ENCODE measurements at places on chromosomes 6 and 20. TPM values are rescaled to one million over a fixed set of nuclear protein-coding genes. Genes with fewer than 3 reads are reported as not detected.

- no peak for DNase-seq
These were observed 18.6 kb downstream of the ARMC12 start for GRCh38 chr6:35755278-35755924.

Gene SOD2
- total RNA-seq: 53.5 TPM

DNA sequence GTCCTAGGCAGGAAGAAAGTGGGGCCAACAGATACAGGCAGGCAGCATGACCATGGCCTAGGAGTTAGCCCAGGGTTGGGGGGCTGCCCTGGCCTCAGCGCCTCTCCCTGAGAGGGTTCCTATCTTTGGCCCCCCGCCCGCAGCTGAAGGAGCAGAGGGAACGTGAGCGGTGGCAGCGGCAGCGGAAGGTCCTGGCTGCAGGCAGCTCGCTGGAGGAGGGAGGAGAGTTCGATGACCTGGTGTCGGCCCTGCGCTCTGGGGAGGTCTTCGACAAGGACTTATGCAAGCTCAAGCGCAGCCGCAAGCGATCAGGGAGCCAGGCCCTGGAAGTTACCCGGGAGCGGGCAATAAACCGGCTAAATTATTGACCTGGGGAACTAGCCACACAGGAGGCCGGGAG is 32.6 kb downstream of the MOCS1 start:
- no peak for DNase-seq

GRCh38 chr20:44967207-44967807 is 995 bp downstream of the STK4 start:
- peak; percentile 31 for DNase-seq

GRCh38 chr6:140043762-140044378 is 669.4 kb upstream of the CITED2 start:
- DNase-seq: peak; percentile 82

- DNase-seq: no peak
These were observed 3.4 kb downstream of the PPP2R5D start for GRCh38 chr6:42987533-42988451.

Gene WFDC2
- total RNA-seq: not detected

Gene TMC2
- total RNA-seq: not detected

- DNase-seq: no peak
These were observed 59.5 kb downstream of the BMP6 start for GRCh38 chr6:7785243-7786035.

DNA sequence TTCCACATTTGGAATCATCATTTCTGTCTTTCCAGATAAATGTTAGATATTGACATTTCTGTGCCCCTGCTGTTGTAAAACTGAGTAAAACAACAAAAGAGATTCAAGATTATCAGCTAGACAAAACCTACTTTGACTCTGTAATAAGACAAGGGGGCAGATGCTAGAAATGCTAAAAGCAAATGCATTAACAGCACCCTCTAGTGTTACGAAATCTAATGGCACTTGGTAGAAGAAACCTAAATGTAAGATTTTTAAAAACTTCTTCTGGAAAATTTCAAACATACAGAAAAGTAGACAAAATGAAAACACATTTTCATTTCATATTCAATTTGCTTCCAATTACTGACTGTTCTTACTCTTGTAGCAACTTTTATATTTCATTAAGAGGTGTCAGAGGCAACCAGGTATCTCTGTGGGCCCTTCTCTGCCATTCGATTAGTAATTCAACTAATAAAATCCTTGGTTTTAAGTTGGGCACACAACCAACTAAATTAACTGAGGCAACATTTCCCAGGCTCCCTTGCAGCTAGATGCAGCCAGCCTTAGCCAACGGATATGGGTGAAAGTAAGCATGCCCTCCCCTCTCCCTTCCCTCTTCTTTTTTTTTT is 45.0 kb downstream of the SLC23A2 start:
- DNase-seq: peak; percentile 42

- DNase-seq: no peak
These were observed 950.0 kb downstream of the KIF16B start for GRCh38 chr20:15623215-15623614.

Gene HSPA1L
- 0.73 TPM for total RNA-seq

- DNase-seq: peak; percentile 70
These were observed 42.6 kb downstream of the TRIM27 start for GRCh38 chr6:28880894-28881780.

Gene SUMO4
- 0.27 TPM for total RNA-seq

Gene IL17A
- not detected for total RNA-seq

GRCh38 chr6:7268362-7268761 is 44.6 kb downstream of the SSR1 start:
- no peak for DNase-seq

GRCh38 chr20:61966492-61967244 is 99.0 kb downstream of the TAF4 start:
- DNase-seq: no peak

Gene OLIG3
- total RNA-seq: not detected

- peak; percentile 99 for DNase-seq
These were observed 3.5 kb downstream of the PIGT start for GRCh38 chr20:45419188-45420091.

DNA sequence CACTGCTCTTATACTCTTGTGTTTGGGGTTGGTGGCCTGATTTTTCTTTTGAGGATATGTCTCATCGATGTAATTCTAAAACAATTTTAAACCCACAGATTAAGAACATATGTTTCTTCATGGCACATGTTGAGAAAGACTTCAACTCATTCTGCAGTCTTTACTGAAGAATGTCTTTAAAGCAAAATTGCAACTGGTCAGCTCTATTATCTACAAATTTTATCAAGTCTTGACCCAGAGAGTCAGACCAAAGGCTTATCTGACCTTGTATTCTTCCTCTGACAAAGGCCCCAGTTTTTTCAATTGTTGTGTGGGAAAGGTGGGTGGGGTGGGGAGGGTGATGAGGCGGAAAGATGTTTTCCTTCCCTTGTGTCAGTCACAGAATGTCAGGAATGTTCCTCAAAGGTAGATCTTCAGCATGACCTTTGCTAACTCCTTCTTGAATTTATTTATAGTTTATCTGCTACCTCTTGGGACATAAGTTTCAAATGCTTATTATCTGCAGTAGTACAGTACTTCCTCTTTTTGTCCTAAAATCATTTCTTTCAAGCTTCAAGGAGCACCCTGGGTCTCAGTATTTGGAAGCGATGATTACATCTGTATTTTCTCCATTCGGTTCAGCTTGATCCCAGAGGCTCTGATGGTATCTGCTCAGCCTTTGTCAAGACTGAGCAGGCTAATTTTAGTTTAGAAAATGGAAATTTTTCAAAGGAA is 63.2 kb upstream of the TIAM2 start:
- no peak for DNase-seq

GRCh38 chr6:37783856-37784584 is 35.5 kb upstream of the ZFAND3 start:
- no peak for DNase-seq

DNA sequence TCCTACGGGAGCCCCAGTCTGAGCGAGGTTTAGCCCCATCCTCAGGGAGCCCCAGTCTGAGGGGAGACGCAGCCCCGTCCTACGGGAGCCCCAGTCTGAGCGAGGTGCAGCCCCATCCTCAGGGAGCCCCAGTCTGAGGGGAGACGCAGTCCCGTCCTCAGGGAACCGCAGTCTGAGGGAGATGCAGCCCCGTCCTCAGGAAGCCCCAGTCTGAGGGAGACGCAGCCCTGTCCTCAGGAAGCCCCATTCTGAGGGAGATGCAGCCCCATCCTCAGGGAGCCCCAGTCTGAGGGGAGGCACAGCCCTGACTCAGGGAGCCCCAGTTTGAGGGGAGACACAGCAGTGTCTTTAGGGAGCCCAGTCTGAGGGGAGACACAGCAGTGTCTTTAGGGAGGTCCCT is 27.9 kb downstream of the VEGFA start:
- no peak for DNase-seq

All from HT1080 (cell line).